Left renal cortex interstitium (tissue), 4 donors: ENCODE measurements at places on chromosomes 3 and 15. TPM values are rescaled to one million over a fixed set of nuclear protein-coding genes. Genes with fewer than 3 reads are reported as not detected.

DNA sequence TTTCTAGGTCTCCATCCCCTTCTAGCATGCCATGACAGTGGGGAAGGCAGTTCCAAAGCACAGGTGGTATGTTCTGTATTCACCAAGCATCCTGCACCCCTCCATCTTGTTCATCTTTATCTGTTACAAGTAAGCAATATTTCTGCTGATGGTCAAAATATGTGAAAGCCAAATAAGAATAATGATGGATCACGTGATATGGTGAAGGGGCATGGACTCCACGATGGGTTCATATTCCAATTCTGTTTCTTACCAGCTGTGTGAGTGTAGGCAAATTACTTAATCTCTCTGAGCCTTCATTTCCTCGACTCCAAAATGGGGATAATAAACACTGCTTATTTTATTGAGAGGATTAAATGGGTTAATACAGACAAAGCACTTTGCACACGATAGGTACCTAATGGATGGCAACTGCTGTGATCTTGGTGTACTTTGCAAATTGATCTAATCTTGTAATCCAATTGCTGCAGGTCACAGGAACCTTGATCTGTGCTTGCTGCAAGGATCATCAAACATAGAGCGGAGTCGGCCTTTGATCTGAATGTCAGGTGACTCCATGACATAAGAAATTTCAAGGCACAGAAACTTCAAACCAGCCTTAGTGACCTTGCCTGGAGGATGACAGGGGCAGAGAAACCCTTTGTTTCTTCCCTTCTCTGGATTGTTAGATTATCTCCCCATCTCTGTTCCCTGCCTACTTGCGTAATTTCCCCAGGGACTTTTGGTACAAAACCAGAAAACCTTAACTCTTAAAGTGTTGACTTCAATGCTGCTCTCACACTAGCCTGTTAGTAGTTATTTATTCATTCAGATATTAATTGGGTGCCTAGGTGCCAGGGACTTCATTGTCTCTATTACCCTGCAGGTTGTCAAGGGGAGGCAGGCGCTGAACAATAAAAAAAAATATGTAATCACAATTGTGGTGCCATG lies 25.8 kb downstream of the SIAH2 start:
- DNase-seq: no peak

- no peak for DNase-seq
Measured at GRCh38 chr15:32877252-32878019, 159.6 kb downstream of the GREM1 start.

DNA sequence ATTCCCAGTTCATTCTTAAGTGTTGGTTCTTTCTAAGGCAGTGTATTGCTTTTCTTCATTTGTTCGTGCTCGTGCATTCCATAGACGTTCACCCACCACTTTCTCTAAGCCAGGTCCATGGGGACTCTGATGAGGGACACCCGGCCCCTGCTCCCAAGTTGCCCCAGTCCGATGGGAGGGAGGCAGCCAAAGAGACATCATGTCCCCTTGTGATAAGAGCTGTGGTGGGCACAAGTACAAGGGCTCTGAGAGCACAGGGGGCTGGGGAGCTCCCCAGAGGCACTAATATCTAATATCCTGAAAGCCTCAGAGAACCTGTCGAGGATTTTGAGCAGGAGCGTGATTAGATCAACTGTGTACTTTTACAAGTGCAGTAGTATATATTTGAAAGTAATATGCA lies 6.3 kb downstream of the SPSB4 start:
- no peak for DNase-seq

The AQP9 gene
- polyA plus RNA-seq: 0.40 TPM

- DNase-seq: no peak
Measured at GRCh38 chr15:55220606-55221005, 23.9 kb upstream of the RSL24D1 start.

The THPO gene
- 2.7 TPM for polyA plus RNA-seq

GRCh38 chr3:34008836-34009809 lies 210.7 kb downstream of the PDCD6IP start:
- DNase-seq: no peak

DNA sequence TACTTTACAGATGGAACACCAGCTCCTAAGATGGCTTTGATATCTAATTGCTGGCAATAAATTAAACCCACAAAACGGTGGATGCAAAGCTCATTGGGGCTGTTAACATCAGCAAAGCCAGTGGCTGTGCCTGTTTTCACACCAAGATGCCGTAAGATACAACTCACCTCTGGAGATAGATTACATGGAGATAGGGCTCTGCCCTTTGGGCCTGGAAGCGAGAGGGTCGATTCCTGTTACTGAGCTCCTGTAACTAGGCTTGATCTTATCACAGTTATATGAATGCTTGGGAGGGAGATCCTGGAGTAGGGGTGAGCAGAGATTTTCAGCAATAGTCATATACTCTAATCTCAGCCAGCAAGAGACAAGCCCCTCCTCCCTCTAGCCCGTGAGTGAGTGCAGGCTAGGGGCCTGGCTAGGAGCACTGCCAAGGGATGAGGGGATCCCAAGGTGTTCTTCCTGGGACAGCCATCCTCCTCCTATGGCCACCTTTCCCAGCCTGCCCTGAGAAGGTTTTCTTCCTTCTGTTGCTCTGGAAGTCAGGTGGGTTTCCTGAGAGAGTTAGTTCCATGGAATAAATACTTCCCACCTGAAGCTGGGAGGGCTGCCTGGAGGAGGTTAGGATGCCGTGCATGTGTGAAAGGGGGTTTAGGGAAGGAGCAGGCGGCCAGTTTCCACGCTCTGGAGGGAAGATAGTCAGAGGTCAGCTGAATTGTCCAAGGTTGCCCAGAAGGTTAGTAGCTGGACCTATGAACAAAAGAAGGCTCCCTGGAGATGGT lies 18.1 kb upstream of the DOCK3 start:
- DNase-seq: no peak

The UPK1B gene
- polyA plus RNA-seq: 6.9 TPM

GRCh38 chr15:89361451-89362202 lies 27.0 kb upstream of the POLG start:
- no peak for DNase-seq

DNA sequence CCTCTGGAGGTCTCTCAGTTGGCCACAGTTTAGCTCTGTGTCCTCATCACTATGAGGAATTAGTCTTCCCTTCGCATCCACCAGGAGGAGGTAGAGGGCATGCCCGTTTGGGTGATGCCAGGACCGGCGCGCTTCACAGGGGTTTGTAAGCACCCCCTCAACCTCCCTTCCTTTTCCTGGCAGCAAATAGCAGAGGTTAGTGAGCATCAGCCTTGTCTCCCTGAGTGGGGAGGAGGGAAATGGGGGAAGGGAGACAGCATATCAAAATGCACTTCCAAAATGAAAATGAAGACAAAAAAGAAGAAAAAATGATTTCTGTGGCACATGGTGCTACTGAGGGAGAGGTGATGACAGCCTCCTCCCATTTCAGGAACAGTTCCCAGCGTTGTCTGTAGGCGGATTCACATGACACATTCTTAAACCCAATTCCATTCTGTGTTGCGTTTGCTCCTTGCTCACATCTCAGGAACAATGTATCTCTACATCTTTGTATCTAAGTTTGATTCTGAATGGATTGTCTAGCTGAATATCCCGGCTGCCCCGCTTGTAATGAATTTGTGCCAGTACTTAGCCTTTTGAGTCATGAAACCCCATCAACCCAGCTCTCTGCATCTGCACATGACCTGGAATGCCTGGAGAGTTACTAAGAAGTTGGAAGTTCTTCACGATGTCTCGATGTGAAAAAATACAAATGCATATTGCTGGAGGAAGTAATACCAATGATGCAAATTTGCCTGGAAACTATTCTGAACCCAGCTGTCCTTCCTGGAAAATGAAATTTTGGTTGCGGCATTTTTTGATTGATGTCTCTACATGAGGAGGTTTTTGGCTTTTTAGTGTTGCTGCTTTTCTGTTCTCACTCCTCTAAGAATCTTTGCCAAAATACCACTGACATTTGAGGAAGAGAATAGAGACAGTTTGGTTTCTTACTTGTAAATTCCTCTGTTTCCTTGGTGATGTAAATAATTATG lies 45.2 kb downstream of the TYRO3 start:
- DNase-seq: no peak

- DNase-seq: no peak
Measured at GRCh38 chr3:127339016-127339415, 51.2 kb upstream of the PRR20G start.

The ITPKA gene
- polyA plus RNA-seq: 0.91 TPM

DNA sequence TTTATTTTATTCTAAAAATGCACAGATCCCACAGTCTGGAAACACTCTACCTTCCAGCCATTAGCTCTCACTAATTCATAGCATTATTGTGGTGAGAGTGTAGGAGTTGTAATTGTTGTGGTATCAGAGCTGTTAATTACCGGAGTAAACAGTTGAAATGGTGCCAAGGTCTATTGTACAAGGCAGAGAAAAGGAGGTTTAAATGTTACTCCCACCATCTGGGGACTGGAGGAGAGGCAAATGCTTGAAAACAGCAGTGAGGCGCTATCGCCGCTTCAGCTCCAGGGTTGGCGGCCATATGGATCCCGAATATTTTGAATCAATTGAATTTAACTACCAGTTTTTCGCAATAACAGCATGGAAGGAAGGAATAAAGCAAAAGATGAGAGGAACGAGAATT lies 113.1 kb upstream of the C15orf61 start:
- no peak for DNase-seq

The THSD4 gene
- polyA plus RNA-seq: 38.4 TPM

The ZKSCAN7 gene
- polyA plus RNA-seq: 13.7 TPM

DNA sequence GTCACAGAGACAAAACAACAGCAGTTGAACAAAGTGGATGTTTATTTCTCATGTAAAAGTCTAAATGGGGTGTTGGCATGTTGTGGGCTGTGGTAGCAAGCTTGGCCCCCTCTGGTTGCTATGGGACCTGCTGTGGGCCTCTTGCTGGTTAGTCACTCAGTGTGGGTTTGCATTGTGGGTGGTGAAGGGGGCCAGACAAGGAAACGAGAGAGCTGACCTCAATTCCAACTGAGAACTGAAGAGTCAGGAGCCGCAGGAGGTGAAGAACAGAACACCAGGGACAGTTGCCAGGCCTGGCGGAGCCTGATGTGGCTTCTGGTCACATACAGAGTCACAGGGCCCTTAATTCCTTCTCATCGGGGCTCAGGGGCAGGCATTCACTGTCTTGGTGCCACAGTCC lies 1.9 kb upstream of the ADPGK start:
- no peak for DNase-seq

The VEPH1 gene
- polyA plus RNA-seq: 56.3 TPM

DNA sequence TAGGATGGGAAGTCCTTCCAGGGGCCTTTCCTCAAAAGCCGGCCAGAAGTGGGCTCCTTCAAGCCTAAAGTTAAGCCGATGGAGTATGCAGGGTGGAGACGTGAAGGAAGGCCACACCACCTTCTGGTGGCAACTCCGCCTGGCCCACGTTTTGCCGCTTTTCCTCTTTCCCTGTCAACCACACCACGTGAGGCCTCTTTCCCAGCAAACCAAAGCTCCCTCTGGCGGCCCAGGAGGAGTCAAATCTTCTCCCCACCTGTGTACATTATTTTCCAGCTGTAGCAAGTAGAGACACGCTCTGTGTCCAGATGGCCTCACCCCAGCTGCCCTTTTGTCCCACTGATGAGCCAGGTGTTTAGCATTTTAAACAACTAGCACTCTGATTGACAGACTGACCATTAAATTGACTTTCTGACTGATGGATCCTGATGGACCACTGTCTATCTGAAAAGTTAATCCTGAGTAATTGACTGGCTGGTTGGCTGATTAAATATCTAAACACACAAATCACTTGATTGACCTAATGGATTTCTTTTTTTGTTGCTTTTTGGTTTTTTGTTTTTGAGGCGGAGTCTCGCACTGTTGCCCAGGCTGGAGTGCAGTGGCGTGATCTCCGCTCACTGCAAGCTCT lies 59.6 kb upstream of the ZBTB38 start:
- no peak for DNase-seq

GRCh38 chr3:7707187-7707586 lies 794.4 kb upstream of the LMCD1 start:
- DNase-seq: no peak

- no peak for DNase-seq
Measured at GRCh38 chr3:106185949-106186348, 317.1 kb upstream of the CBLB start.

- peak; percentile 90 for DNase-seq
Measured at GRCh38 chr15:50355619-50355905, 564 bp upstream of the GABPB1 start.

DNA sequence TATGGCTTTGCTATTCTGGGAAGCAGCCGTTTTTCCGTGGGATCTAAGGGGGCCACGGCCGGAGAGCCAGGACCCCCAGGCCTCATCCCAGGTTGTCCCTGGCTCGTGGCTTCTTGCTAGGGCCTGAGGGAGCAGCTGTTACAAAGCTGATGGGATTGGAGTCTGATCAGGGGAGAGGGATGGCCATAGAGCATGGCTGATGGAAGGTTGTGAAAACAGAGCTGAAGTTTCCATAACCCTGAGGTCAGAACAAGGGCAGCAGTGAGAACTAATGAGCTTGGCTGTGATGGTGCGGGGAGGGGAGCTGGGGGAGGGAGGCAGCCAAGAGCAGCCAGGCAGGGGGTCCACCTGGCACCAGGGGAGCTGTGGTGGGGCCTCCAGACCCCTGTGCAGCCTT lies 63.0 kb downstream of the LINGO1 start:
- DNase-seq: peak; percentile 55

The LRRC15 gene
- polyA plus RNA-seq: 0.11 TPM

GRCh38 chr15:40266828-40267304 lies 16.0 kb downstream of the ANKRD63 start:
- DNase-seq: no peak

GRCh38 chr15:23565395-23566070 lies at the start of gene MKRN3:
MKRN3 (plus strand) TSS chr15:23565674; CDS start chr15:23565783, 109 bp downstream.
- DNase-seq: no peak

GRCh38 chr3:134057654-134058110 lies 28.0 kb upstream of the SLCO2A1 start:
- DNase-seq: no peak

DNA sequence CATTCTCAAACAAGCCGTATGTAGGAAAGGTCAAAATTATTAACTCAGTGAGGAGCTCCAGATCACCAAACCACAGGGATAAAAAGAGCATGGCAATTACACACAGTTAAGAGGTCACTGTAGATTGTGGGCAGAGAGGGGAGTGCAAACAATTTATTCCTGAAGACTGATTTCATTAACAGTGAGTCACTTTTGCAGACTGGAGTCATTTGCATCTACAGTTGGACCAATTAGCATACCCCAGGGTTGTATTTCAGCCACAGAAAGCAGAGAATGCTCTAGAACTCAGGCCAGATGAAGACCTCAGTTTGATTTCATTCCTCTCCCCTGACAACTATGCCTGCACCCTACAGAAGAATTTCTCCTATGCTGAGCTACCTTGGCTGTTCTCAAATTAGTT lies 40.1 kb downstream of the SETMAR start:
- no peak for DNase-seq

The IFT80 gene
- polyA plus RNA-seq: 62.9 TPM

The SCN11A gene
- polyA plus RNA-seq: 0.62 TPM
